ENCODE measurements at places on chromosomes 3 and 15.

DNA sequence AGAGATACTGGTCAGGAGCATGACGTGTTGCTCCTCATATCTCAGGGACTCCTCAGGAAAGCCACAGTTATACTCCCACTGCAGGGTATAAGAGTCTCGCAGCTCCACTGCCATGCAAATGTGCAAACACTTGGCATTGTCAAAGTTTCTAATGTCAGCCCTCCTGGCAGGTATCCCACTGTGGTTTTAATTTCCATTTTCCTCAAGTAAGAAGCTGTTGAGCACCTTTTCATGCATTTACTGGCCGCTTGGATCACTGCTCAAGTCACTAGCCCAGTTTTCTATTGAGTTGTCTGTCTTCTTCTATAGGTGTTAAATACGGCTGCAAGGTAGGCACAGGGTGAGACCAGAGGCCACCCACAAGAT lies 41.9 kb upstream of the GRIP2 start:
- no peak for DNase-seq

DNA sequence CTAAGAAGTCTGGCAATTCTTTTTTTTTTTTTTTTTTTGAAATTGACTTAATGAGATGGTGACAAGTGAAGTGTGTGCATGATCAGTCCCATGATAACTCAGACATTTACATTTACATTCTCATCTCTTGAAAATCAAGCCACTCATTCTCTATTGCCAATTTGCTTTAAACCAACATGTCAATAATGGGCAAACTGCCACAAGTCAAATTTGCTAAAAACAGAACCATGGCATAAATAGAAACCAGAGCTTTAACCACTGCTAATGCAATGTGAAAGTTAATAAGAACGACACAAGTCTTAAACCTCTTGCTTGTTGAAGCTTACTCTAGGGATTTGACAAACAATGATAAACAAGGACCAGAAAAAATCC lies 12.0 kb upstream of the COL8A1 start:
- DNase-seq: no peak

DNA sequence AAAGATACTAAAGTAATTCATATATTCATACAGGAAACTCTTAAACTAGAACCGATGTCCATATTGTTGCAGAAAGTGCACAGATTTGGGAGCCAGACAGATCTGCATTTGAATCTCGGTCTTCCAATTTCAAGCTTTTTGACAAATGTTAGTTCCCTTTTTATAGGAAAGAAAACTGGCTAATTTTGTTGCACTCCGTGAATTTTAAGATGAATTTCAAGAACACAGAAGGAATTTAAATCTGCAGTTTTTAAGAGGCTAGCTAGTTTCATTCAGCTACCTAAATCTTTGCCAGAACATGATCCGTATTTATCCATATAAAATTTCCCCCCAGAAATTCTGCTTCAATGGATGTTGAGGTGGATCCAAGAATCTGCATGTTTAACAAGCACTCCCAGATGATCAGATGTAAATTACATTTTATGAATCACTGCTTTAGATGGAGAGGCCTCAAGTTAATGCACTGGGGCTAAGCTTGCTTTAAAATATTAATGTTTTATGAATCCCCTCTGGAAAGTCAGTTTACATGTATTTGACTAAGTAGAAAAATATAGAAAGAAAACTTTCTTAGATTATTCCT lies 1296.3 kb upstream of the CADM2 start:
- no peak for DNase-seq

GRCh38 chr15:85062560-85062959 lies 80.9 kb downstream of the PDE8A start:
- no peak for DNase-seq

GRCh38 chr15:87877114-87877810 lies 379.3 kb downstream of the NTRK3 start:
- DNase-seq: peak; percentile 2

- no peak for DNase-seq
These were observed 137.9 kb upstream of the HES1 start for GRCh38 chr3:193998123-193998448.

GRCh38 chr3:112004669-112005068 lies 5.9 kb downstream of the TAGLN3 start:
- no peak for DNase-seq

- peak; percentile 43 for DNase-seq
These were observed 87.5 kb upstream of the TGFBR2 start for GRCh38 chr3:30518872-30519271.

GRCh38 chr3:105334138-105334882 lies 32.4 kb upstream of the ALCAM start:
- peak; percentile 46 for DNase-seq

GRCh38 chr3:12046406-12046805 lies 42.2 kb downstream of the SYN2 start:
- DNase-seq: peak; percentile 14

GRCh38 chr15:74461847-74462511 lies 1.0 kb upstream of the UBL7 start:
- no peak for DNase-seq

- DNase-seq: peak; percentile 44
These were observed 133.9 kb downstream of the STAC start for GRCh38 chr3:36514171-36514570.

DNA sequence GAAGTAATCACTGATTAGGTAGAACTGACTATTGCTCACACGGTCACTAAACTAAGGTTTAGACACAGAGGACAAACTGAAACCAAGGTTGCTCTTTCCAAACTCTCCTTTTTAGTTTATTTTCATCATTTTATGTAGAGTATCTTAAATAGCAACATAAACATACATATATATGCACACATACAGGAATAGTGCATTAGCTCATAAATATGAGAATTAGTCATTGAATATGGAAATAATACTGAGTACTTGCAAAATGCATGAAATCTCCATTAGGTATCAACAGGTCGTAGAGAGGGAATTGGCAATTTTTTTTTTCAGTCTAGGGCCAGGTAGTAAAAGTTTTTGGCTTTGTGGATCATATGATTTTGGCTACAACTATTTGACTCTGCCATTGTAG lies 557.1 kb downstream of the NLGN1 start:
- DNase-seq: no peak

GRCh38 chr3:12415014-12415680 lies 69.1 kb upstream of the TSEN2 start:
- DNase-seq: no peak

DNA sequence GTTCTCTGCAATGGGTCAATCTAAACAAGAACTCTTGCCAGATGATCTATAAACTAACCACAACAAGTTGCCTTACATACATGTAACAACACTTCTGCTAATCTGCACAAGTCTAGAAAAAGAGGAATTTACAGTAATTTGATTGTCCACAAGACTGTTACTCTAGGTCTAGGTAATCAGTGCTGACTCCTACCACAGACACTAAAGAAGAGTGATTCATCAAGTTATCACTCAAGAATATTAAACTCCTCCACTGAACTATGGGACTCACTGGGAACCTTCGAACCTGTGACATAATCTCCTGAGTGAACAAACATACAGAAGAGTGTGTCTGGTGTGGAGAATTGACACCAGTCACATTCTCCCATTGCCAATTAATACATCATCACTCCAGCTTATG lies 138.3 kb downstream of the ANXA2 start:
- no peak for DNase-seq

GRCh38 chr3:133910422-133910821 lies 14.7 kb upstream of the RAB6B start:
- no peak for DNase-seq

DNA sequence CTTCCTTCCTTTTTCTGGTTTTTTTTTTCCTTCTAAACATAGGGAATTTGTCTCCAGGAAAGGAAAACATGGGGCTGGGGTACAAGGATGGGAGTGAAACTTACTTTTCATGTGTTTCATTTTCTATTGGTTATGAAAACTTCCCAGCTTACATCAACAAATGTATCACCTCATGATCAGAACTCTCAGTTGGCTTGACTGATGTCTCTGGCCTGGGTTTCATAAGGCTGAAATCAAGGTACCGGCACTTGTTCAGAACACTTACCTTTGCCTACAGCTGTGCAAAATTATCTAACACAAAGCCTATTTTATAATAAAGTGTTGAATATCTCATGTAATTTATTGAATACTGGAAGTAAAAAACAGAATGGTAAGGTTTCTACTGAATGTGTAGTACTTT lies 91.8 kb upstream of the STT3B start:
- no peak for DNase-seq

DNA sequence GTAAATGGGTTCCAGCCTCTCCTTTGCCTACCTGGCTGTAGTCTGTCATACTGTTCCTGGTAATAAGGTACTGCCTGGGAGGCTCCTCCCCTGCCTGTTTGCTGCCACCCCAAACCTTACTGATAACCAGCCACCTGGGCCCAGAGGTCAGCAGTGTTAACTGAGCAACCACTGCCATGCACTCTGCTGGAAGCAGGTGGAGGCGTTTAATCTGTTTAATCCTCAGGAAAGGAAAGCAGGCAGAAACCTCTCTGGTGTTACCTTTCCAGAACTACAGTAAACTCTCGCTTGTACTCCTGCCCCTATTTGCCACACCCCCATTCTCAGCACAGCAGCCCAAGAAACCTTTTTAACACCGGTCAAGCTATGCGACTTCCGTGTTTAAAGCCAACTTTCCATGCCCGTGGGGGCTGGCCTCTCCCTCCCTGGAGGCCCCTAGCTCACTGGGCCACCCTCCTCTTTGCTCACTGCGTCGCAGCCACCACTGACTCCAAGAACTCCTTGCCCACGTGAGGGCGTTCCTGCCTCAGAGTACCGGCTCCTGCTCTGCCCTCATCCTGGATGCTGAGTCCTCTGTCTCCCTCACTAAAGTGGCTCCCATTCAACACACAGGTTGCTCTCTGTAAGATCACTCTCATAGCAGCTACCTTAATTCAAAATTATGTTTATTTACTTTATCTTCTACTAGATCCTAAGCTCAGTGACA lies 8.3 kb downstream of the BDH1 start:
- no peak for DNase-seq

- DNase-seq: no peak
These were observed 17.1 kb upstream of the CNTN3 start for GRCh38 chr3:74631351-74632140.

DNA sequence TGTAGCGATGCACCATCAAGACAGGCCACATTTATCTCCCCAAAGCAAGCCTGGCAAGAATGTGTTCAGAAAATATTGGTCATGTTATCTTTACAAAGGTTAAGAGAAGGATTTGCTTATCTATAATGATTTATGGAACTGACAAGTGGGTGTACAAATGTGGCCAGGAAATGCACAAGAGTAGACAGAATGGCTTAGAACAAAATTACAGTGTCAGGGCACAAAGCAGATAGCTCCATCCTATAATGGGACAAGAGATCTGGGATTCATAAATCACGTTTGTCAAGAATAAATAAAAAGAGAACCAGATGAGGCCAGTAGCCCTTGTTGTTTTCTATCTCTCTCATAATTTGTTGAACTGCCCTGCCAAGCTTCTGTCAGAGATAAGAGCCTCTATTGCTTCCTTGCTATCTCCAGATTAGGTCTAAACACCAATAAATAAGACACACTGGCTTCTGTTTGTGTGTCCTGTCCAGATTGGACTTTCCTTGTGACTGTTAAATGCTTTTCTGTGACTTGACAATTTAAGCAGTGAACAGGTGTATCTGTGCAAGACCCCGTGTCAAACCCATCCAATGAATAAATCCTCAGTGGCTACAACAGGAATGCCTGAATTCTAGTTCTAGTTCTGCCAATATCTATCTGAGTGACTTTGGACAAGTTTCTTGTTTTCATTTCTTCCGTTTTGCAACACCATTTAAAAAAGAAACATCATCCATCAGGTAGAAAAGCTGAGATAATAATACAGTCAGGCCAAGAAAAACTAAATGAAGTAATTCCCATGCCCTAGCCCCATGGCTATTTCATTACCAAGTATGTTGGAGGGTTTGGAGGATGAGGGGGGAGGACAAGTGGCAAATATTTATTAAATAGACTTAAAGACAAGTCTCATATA lies 157.2 kb downstream of the DCLK3 start:
- no peak for DNase-seq

GRCh38 chr3:115766587-115767482 lies 143.5 kb downstream of the GAP43 start:
- DNase-seq: peak; percentile 60

- DNase-seq: peak; percentile 70
These were observed 3.1 kb downstream of the OXSR1 start for GRCh38 chr3:38168151-38169026.

GRCh38 chr3:50542177-50543034 lies 25.1 kb downstream of the C3orf18 start:
- DNase-seq: peak; percentile 54

DNA sequence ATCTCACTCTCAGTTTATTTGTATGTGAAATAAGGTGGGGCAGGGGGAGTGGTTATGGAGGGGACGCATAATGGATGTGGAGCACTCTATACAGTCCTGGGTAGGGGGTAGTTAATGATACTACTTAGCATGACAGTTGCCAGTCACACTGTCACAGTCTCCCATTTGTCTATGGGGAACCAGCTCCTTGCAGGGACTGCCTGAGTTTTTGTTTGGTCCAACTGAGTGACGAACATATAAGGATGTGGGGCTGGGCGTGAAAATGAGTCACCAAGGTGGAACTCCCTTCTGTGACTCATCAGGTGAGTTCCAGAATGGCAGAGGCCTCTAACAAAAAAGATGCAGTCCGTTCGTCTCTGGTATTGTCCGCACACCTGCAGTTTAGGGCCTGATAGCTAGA lies 235.3 kb upstream of the ST8SIA2 start:
- DNase-seq: no peak
